CD4-positive, alpha-beta T cell treated with Interferon gamma for 1 hour (primary cell): ENCODE measurements at places on chromosomes 6 and 20.

GRCh38 chr6:161481786-161482516, 208.1 kb upstream of the AGPAT4 start:
- no peak for DNase-seq

GRCh38 chr6:132126150-132126549, 175.0 kb upstream of the CCN2 start:
- no peak for DNase-seq

- DNase-seq, result no peak
These were observed 3.0 kb upstream of the ZBTB22 start for GRCh38 chr6:33320315-33321181.

DNA sequence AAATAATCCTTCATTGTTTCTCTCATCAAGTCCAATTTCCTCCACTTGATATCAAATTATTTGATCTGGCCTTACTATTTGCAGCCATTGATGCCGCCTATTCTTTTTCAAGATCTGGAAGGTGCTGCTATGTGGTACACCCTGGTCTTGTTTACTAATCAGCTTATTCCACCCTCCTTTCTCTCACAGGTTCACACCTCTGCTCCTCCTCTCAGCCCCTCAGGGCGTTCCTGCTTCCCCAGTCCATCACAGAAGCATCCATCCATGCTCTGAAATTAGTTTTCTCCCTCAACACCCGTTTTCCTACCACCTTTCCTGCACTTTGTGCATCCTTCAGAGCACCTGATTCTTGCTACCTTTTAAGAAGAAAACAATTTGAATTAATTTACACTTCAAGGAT, 183.6 kb downstream of the EPHA7 start:
- no peak for DNase-seq

DNA sequence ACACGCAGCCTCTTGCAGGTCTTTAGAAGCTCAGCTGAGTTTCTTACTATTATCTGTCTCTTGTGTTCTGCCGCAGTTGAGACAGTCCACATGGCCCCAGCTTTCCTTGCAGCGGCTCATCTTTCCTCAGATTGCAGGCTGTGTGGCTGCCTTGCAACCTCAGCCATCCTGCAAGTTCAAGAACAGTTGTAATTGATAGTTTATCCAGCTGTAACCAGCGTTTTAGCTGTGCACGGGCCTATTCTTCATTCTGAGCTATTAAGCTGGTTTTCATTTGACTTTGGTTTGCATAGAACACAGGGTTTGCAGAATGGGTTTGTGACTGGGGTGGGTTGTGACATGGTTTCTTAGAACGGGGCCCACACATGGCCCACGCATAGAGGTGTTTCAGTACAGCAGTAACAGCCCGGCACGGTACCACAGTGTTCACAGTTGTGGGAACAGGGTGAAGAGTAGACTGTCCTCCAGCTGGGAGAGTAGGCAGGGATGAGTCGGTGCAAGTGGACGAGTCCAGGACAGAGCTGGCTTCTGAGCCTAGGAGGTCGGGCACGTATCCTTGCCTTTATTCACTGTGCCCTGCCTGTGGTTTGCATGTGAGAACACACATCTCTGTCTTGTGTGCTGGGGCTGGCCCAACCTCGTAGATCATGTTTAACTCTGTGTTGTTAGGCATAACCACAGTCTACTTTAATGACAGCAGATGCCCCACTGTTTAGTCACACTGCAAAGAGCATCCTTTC, 89.2 kb downstream of the RPP40 start:
- no peak for DNase-seq
